ENCODE measurements at places on chromosomes 1 and 21.

GRCh38 chr1:165897326-165898303 lies 70.2 kb downstream of the UCK2 start:
- peak; percentile 83 for DNase-seq

- no peak for DNase-seq
Measured at GRCh38 chr21:32087447-32087846, 191.4 kb downstream of the MIS18A start.

GRCh38 chr21:23949493-23949892 lies 1657.8 kb downstream of the MRPL39 start:
- DNase-seq: no peak

GRCh38 chr1:110420874-110421793 lies 13.6 kb upstream of the LAMTOR5 start:
- peak; percentile 70 for DNase-seq

- no peak for DNase-seq
Measured at GRCh38 chr1:31681415-31681814, 22.4 kb downstream of the COL16A1 start.

DNA sequence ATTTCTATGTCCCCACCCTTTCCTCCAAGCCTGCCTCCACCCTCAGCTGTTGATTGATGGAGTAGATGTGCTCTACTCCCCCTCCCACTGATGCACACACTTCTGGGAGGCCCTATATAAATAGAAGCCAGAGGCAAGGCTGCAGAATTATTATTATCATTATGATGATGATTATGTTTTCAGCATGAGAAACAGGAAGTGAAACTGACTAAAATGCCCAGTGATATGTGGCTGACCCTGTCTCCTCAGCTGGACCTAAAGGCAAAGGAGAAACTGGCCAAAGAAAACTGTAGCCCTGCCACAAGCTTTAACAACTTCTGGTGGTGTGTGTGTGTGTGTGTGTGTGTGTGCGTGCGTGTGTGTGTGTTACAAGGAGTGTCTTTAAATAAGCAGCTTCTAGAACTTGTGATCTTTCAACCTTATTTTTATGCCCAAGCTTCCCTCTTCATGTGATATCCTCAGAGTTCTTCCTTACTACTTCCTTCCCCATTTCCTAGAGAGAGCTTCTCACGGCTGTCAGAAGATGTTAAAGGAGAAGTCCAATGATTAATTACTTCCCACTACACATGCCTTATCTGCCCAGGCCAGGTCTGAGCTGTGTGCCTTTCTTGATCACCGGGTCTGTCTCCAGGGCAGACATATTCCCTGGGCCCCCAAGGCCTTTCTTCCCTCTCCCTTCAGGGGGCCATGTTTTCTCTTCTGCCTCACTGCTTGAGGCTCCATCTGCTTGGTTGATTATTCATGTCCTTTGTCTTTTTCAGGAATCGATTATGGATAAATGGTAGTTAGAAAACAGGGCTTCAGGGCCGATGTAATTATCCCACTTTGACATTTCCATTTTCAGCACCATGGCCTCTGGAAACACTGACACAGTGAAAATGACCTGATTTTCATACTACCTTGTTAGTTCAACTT lies 11.6 kb upstream of the MAPKAPK2 start:
- peak; percentile 51 for DNase-seq

DNA sequence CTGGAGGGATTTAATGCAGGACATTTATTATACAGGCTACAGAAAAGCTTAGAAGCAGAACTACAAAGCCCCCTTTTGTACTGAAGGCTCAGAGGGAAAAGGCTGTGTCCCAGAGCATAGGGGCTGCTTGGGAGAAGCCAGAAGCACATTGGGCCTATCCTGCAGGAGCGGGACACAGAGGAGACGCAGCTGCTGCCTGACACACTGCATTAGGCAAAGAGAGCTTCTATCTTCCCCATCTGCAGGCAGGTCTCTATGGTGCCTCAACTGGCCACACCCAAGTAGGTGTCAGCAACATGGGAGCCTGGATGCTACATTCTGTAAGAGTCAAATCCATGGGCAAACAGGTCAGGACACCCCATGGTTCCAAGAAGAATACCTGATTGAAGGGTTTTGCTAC lies 595.9 kb downstream of the AJAP1 start:
- no peak for DNase-seq

GRCh38 chr1:205523261-205523890 lies 18.9 kb downstream of the CDK18 start:
- no peak for DNase-seq

All from fibroblast of villous mesenchyme (primary cell).